ENCODE measurements at places on chromosomes 7 and 10.
A peak's percentile ranks its signal among the peaks of the same experiment; 100 is the strongest.

DNA sequence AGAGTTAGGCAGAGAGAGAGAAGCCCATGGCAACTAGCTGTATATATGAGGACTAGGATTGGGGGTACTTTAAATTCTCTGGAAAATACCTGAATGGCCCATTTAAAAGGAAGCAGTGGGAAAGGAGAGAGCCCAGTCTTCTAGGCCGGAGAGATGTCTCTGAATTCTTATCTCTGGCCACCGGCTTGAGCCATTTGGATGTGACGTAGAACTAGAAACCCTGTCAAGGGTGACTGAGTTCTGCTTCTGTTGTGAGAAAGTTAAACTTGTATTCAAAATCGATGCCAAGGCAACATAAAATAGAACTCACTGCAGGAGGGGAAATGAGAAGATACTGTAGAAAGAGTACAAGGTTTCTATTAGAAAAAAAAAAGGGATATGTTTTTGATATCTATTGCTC lies 6.3 kb upstream of the GSTK1 start:
- DNase-seq: no peak

- DNase-seq: no peak
Measured at GRCh38 chr7:40232242-40232893, 97.6 kb downstream of the SUGCT start.

GRCh38 chr10:21329995-21330627 lies 195.4 kb downstream of the SKIDA1 start:
- DNase-seq: no peak

DNA sequence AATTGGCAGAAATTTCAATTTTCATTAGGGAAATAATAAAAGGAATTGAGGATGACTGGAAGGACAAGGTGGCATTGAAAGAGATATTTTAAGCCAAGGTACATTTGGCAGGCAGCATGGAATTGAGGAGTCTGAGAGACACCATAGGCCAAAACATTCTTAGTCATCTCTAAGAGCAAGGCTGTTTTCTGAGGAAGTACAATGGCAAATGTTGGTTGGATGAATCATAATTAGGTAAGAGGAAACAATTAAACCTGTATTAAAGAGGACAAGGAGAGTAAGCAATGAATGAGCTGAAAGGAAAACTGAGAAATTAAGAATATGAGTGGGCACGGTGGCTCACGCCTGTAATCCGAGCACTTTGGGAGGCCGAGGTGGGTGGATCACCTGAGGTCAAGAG lies 86.3 kb downstream of the MRPL32 start:
- DNase-seq: no peak

DNA sequence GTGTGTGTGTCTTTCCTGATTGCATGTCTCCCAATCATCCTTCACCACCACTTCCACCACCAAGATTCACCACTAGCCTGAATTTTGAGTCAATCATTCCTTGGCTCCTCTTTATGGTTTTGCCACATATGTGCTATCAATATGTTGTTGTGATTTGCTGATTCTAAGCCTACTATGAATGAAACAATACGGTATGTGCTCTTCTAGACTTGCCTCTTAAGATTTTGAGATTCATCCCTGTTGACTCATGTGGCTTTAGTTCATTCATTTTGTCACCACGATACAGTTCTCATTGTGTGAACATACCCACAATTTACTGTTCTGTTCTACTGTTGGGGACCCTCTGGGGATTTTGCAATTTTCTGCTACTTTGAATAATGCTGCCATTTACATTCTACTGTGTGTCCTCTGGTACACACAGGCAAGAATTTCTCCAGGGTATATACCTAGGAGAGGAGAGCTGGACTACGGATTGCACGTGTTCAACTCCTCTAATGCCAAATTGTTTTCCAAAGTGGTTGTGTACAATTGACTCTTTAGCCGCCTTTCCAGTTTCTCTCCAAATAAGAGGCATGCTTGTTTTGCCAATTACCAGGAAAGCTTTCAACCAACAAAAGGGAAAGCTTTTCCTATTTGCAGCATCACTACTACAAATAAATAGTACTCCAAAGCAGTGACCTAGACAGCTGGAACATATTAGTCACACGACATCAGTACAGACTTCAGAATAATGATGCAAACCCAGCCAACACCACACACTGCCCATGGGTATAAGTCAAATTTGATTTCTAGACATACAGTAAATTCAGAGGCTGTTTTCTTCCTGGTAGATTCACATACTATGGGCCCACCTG lies 30.0 kb downstream of the SGMS1 start:
- no peak for DNase-seq

- DNase-seq: no peak
Measured at GRCh38 chr7:143015926-143016490, 10.9 kb downstream of the OR9A2 start.

DNA sequence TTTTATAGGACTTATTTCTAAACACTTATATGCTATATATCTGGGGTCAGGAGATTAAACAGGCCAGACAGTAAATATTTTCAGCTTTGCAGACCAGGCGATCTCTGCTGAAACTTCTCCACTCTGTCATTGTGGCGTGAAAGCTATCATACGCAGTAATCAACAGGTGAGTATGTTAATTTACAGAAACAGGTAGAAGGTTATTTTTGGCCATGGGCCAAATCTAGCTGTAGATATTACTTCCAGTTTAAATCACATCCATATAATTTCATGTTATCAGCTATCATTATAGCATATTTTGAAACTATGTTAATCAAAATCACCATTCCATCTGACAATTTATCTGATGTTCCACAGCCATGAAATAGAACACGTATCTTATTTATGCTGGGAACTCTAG lies 67.8 kb downstream of the GPR37 start:
- DNase-seq: no peak

GRCh38 chr7:133320891-133321290 lies 68.0 kb downstream of the EXOC4 start:
- DNase-seq: no peak

DNA sequence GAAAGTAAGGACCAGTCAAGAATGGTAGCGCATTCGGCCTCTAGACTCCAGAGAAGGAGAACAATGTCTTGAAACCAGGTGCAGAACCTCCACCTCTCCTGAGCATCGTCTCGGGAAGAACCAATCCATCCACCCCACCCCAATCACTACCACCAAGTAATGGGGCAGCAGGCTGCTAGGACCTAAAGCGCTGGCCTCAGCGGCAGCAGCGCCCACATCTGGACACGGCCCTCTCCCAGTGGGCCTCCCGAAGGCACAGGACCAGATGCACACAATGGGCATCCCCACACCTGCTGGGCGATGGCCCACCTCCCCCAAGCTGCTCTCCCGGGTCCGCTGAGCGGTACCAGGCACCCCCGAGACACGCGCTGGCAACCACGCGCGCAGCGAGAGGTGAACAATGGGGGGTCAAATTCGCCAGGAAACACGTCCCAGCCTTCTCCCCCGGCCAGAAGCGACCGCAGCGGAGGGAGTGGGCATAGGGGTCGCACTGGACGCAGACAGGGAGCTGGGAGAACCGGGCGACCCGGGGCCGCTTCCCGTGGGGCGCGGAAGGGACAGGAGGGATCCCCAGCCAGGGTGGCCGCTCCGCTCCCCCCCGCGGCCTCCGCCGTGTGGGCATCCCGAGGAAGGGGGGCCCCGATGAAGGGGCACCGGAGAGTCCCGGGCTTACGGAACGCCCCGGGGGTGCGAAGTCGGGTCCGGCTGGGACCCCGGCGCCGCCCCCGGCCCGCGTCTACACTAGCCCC lies 506 bp downstream of the CTTNBP2 start:
- DNase-seq: peak; percentile 43

- DNase-seq: no peak
Measured at GRCh38 chr7:881441-882234, 5.3 kb downstream of the GET4 start.

DNA sequence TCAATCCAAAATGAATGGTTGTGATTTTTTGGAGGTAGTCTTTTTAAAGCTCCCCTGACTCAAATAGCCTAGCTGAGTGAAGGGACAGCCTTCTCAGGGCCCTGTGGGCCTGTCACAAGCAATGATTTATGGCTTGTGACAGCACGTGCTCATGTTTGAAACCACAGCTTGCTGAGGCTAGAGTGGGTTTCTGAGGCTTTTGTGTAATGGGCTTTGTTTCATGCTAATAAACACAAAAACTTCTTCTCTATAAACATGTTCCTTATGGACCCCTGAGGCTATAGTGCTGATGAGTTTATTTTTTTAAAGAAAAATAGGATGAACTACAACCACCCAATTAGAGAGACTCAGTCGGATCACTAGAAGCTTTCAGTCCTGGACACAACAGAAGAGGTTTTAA lies 36.1 kb upstream of the BET1 start:
- no peak for DNase-seq

- no peak for DNase-seq
Measured at GRCh38 chr7:107700570-107700969, 39.9 kb downstream of the SLC26A4 start.

- peak; percentile 17 for DNase-seq
Measured at GRCh38 chr7:102425639-102426267, 7.6 kb upstream of the ORAI2 start.

DNA sequence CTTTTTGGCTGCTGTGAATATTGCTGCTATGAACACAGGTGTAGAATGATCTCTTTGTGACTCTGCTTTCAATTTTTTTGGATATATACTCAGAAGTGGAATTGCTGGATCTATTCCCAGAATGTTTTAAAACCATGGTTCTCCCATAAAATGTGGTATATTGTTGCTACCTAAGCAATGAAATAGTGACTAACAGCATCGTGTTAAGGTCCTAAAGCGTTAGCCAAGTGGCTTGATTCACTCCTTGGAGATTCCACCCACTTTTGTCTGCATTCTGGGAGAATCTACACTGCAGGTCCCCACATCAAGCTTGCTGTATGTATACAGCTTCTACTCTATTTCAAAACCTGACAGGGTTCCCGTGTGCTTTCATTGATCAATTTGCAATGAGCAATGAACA lies 105.6 kb downstream of the CDK6 start:
- DNase-seq: no peak

- no peak for DNase-seq
Measured at GRCh38 chr10:63819753-63820329, 298.6 kb downstream of the REEP3 start.

GRCh38 chr10:25522946-25523608 lies 348.3 kb downstream of the GPR158 start:
- DNase-seq: no peak

- DNase-seq: no peak
Measured at GRCh38 chr7:46247664-46248063, 326.6 kb upstream of the IGFBP3 start.

GRCh38 chr7:101884671-101885596 lies 67.5 kb downstream of the CUX1 start:
- DNase-seq: no peak

DNA sequence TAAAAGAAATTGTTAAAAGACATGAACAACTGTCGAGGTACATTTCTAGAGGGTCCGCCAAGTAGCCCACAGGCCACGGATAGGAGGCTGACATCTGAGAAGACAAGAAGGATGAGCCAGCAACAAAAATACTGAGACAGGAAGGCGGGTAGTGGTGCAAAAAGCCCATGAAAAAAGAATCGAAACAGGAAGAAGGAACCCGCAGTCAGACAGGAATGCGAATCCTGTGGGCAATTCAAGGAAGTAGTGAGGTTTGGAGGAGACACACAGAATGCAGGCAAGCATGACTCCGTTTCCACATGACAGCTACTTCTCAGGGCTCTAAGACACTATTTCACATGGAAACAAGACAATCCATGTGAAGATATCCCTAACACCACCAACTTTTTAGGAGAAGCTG lies 125.2 kb downstream of the DOCK4 start:
- DNase-seq: no peak

DNA sequence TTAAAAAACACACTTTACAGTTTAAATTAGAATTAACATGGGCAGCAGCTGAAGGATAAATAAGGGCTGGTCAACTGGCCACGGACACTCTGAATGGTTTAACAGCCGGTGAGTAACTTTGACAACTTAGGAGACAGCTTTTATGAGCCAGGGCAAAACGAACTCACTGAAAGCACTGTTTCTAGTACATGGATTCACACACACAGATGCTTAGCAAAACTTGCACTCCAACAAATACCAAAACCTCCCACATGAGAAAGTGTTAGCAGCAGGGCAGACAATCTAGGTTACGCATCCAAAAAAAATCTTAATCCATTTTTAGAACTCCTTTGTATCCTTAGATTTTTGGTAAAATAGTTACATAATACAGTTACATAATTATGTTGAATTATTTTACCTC lies 486.4 kb downstream of the PHTF2 start:
- no peak for DNase-seq

DNA sequence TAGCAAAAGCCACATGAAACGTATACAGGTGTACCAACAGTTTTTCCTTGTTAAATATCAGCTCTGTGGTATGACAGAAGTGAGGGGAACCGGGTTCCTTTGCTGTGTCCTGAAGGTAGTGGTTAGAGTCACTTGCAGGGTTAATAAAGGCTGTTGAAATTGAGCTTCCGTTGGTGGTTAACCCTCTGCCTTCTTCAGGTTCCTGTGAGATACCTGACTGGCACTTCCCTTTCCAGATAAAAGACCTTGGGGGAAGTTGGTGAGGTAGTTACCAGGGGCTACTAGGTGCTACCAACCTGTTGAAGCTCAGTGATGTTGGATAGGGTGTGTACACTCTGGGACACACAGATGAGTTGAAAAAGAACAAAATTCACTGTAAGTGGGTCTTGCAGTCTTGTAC lies 384.1 kb downstream of the GATA3 start:
- DNase-seq: no peak

GRCh38 chr7:74187915-74188675 lies 13.9 kb downstream of the EIF4H start:
- no peak for DNase-seq

DNA sequence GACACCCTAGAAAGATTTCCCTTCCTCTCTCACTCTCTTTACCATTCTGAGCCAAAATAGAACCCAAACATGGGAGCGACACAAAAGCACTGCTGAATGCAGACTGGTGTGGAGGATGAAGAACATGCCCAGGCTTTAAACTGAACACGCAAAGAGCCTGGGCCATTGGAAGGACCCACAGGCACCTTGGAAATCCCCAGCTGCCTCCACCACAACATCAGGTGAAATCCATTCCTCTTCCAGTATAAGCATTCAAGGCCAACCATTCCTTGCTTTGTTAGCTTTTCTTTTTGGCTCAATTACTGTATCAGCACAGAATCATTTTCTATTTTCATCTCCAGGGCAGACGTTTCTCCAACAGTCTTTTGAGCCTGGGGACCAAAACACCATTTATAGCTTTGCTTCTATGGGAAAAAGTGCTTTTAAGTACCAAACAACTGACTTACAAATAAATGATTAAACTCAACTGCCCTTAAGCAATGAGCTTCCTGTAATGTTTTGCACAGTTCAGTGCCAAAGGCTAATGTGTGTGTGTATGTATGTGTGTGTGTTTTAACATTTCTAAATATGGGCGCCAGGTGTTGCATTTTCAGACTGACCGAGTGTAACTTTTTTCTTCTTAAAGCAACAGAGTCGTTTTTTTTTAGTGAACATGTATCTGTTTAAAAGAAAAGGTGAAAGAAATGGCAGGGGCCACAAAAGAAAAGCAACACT lies 16.2 kb upstream of the BLNK start:
- no peak for DNase-seq

GRCh38 chr7:24880886-24881285 lies 99.1 kb downstream of the OSBPL3 start:
- no peak for DNase-seq

- no peak for DNase-seq
Measured at GRCh38 chr7:748446-748845, 21.4 kb upstream of the PRKAR1B start.

GRCh38 chr7:27600247-27600646 lies 62.4 kb downstream of the HIBADH start:
- no peak for DNase-seq

- DNase-seq: no peak
Measured at GRCh38 chr10:9302140-9302746, 1247.8 kb downstream of the GATA3 start.

GRCh38 chr10:111392910-111393309 lies 316.1 kb downstream of the ADRA2A start:
- DNase-seq: no peak

Data from hypothalamus (tissue), 51 donors.